ENCODE measurements at places on chromosomes 3 and 15. TPM values are rescaled to one million over a fixed set of nuclear protein-coding genes. Genes with fewer than 3 reads are reported as not detected.

GRCh38 chr15:66389098-66389858 lies 2.6 kb downstream of the MAP2K1 start:
- no peaks in the 10 kb centered on the region for H3K27me3 ChIP-seq
- peaks cover 8% of the 10 kb centered on the region for H3K36me3 ChIP-seq
- H3K4me1 ChIP-seq = peaks cover 13% of the 10 kb centered on the region
- no peak overlapping the region for H3K27ac ChIP-seq
- no peak for DNase-seq

ALG1L2 gene
- polyA plus RNA-seq = 0.67 TPM

CCR3 gene
- polyA plus RNA-seq = not detected

DNA sequence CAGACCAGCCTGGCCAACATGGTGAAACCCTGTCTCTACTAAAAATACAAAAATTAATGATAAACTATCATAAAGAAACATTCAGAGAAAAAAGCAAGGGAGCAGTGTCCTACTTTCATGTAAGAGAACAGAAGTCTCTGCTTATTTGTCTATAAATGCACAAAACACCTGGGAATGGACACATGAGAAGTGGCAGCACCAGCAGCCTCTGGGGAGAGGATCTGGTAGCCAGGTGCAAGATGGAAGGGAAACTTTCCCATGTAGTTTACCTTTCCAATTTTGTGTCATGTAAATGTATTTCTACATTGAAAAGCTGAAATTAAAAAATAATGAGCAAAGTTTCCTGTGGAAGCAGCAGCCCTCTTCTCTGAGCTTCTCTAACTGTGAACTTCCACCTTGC lies 18.8 kb downstream of the SCAP start:
- H3K36me3 ChIP-seq = peaks cover 4% of the 10 kb centered on the region
- no peak overlapping the region for H3K4me3 ChIP-seq
- no peaks in the 10 kb centered on the region for H3K27me3 ChIP-seq
- no peak for DNase-seq
- no peak overlapping the region for H3K27ac ChIP-seq

MAN2A2 gene
- polyA plus RNA-seq = 31.4 TPM

AQR gene
- 16.8 TPM for polyA plus RNA-seq

SYNPR gene
- polyA plus RNA-seq = not detected

DNA sequence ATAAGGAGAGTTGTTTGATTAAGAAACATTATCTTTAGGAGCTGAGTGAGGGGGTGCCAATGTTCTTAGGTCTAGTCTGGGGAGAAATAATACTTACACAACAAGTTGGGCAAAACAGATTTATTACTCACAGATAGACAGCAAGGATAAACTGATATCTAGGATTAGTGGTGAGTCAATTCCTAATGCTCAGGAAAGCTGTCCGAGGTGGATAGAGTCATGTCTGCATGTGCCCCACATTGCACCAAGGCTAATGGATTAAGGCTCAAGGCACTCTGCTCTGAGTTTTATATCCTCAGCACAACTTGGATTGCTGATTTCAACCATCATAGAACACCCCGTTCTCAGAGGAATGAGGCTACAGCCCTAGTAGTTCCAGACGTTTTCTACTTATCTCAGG lies 1042.3 kb downstream of the OTOL1 start:
- H3K27me3 ChIP-seq = no peaks in the 10 kb centered on the region
- no peak overlapping the region for H3K27ac ChIP-seq
- no peaks in the 10 kb centered on the region for H3K36me3 ChIP-seq
- no peak for DNase-seq
- no peak overlapping the region for H3K4me3 ChIP-seq

- H3K4me1 ChIP-seq = no peaks in the 10 kb centered on the region
- no peak for DNase-seq
- no peaks in the 10 kb centered on the region for H3K27me3 ChIP-seq
- H3K4me3 ChIP-seq = no peak overlapping the region
- H3K27ac ChIP-seq = no peak overlapping the region
- no peaks in the 10 kb centered on the region for H3K36me3 ChIP-seq
These were observed 222.9 kb downstream of the WDR72 start for GRCh38 chr15:53536479-53537120.

DNA sequence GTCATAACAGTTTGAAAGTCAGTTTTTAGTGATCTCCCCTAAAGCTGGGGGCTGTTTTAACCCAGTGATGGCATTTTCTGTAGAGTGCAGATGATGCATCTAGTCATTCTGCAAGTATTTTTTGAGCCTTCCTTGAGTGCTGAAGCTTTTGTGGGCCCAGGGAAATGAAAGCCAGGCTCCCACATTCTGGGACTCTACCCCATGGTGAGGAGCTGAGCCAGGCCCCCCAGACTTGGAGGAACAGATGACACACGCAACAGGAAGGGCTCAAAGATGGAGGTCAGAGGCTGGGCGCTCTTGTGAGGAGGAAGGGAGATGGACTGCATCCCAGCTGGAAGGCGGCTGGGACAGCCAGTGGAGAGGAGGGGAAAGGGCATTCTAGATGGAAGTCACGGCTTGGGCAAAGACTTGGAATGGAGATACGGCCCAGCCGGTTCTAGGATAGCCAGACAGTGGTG lies 40.8 kb downstream of the MRAS start:
- no peak for DNase-seq
- H3K4me3 ChIP-seq = no peak overlapping the region
- H3K27ac ChIP-seq = no peak overlapping the region
- H3K27me3 ChIP-seq = no peaks in the 10 kb centered on the region
- H3K36me3 ChIP-seq = no peaks in the 10 kb centered on the region

ABI3BP gene
- 259 TPM for polyA plus RNA-seq

GRCh38 chr3:111156517-111156916 lies 84.9 kb downstream of the NECTIN3 start:
- no peaks in the 10 kb centered on the region for H3K36me3 ChIP-seq
- DNase-seq = no peak
- H3K27ac ChIP-seq = no peak overlapping the region
- H3K4me1 ChIP-seq = no peaks in the 10 kb centered on the region
- no peaks in the 10 kb centered on the region for H3K27me3 ChIP-seq
- no peak overlapping the region for H3K4me3 ChIP-seq

DNA sequence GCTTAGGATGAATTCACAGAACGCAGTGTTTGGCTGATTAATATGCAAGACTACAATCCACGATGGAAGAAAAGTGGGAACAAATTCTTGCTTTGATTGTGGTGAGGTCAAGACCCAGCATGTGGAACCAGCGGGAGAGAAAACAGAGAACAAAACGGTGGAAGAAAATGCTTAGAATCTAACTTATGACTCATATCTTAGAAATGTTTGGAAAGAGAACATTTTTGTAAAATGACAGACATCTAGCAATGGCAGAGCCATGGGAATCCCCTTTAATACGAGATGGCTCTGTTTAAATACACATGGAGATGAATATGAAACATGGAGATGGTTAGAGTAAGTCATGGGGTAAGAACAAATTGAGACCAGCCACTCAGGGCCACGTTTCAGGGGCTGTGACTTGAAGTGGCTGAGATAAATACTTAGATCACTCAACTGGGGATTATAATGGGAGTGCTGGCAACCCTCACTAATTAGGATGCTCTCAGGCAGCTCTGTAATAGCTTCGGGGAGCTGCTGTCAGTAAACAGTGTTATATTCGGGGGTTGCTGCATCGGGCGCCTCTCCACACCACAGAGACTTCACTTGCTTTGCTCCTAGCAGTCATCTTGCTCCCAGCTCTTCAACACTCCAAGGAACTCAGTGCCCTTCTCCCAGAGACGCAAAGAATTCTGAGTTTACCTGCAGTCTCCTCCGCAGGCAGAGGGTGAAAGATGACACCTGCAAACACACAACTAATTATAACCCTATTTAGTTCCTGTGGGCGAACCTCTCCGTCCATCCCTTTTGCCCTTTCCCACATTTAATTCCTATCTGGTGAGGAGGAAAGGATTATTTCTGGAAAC lies 68.0 kb upstream of the ONECUT1 start:
- H3K4me3 ChIP-seq = no peak overlapping the region
- H3K36me3 ChIP-seq = no peaks in the 10 kb centered on the region
- H3K27ac ChIP-seq = no peak overlapping the region

- no peak for DNase-seq
- no peak overlapping the region for H3K4me3 ChIP-seq
- no peaks in the 10 kb centered on the region for H3K4me1 ChIP-seq
These were observed 14.9 kb downstream of the ATP11B start for GRCh38 chr3:182808041-182808770.

DNA sequence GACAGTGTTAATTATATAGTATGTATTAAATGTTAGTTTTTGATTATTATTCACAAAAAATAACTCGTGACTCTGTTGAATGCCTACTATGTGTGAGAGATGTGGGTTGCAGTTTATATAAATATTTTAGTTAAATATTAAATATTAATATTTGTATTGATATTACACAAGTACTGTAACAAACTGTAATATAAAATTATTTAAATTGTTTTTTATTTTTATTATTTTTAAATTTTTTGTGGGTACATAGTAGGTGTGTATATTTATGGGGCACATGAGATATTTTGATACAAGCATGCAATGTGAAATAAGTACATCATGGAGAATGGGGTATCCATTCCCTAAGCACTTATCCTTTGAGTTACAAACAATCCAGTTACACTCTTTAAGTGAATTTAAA lies 196.1 kb upstream of the ZNF717 start:
- no peaks in the 10 kb centered on the region for H3K4me1 ChIP-seq
- no peak overlapping the region for H3K4me3 ChIP-seq
- no peaks in the 10 kb centered on the region for H3K27me3 ChIP-seq
- H3K36me3 ChIP-seq = no peaks in the 10 kb centered on the region
- H3K27ac ChIP-seq = no peak overlapping the region

SAMD7 gene
- polyA plus RNA-seq = not detected

DNA sequence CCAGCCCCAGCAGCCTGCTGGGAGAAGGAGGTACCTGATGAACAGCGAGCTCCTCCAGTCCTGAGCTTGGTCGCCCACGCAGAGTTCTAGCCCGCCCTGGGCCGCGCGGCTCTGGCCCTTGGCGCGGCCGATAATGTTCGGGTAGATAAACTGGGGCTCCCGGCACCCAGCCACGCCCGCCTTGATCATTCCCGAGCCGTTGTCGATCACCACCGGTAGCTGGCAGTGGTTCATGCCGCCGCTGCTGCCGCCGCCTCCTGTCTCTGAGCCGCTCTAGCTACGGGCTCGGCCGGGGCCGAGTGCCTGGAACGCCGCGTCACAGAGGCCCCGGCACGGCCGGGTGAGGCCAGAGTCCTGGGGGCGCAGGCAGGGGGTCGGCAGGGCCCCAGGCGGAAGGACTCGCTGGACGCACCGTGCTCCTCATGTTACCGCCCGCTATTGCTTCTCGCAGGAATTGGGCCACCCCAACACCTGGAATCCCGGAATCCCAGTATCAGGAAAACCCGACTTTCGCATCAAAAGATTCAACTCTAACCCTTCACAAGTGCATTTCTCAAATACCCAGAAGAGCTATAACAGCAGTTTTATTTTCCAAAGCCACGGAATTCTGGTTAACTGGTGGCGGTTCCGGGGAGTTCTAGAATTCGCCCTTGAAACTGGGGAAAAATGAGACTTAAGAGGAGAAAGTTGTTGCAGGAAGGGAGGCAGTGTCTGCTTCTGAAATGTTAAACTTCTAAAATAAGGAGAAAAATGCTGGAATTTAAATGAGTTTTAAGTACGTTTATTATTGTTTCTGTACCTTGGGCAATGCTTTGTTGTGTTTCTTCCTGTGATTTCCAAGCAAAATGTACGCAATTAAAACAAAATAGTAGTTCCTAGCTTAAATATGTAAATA lies at the start of gene ACTRT3:
Gene ACTRT3, minus strand, starts transcription at position 275 of the 895 bp plus-strand sequence. Its CDS starts 41 bp downstream, at position 234.
- H3K27ac ChIP-seq = peak within 1 kb of the TSS; percentile 91
- H3K4me1 ChIP-seq = peaks cover 8% of the 10 kb centered on the region
- no peaks in the 10 kb centered on the region for H3K27me3 ChIP-seq
- peak within 1 kb of the TSS; percentile 57 for H3K4me3 ChIP-seq
- DNase-seq = peak; percentile 77

GRCh38 chr15:64019764-64020163 lies 26.5 kb downstream of the DAPK2 start:
- no peak overlapping the region for H3K27ac ChIP-seq
- H3K4me3 ChIP-seq = no peak overlapping the region
- H3K4me1 ChIP-seq = no peaks in the 10 kb centered on the region
- H3K36me3 ChIP-seq = no peaks in the 10 kb centered on the region
- no peak for DNase-seq

DISP2 gene
- polyA plus RNA-seq = 2.1 TPM

PLSCR5 gene
- polyA plus RNA-seq = not detected

- DNase-seq = no peak
- H3K4me1 ChIP-seq = no peaks in the 10 kb centered on the region
- H3K4me3 ChIP-seq = no peak overlapping the region
- H3K36me3 ChIP-seq = peaks cover 18% of the 10 kb centered on the region
- H3K27me3 ChIP-seq = no peaks in the 10 kb centered on the region
These were observed 253.2 kb downstream of the BBX start for GRCh38 chr3:107775974-107776373.

DNA sequence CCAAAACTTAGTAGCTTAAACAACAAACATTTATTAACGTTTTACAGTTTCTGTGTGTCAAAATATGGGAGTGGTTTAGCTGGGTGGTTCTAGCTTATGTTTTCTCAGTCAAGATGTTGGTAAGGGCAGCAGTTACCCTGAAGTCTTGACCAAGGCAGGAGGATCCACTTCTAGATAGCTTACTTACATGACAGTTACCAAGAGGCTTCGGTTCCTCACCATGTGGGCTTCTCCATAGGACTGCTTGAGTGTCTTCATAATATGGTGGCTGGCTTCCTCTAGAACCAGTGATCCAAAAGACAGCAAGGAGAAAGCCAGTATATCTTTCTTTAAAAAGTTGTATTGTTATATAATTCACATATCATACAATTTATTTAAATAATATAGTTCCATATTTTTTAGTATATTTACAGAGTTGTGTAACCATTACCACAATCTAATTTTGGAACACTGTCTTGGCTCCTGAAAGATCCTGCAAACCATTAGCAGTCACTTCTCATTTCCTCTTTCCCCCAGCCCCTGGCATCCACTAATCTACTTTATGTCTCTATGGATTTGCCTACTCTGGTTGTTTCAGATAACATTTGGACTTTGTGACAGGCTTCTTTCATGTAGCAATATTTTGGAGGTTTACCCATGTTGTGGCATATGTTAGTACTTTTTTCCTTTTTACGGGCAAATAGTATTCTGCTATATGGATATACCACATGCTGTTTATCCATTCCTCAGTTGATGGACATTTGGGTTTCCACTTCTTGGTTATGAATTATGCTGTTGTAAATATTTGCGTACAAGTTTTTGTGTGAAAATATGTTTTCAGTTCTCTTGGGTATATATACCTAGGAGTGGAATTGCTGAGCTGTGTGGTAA lies 33.3 kb downstream of the MAPK6 start:
- peaks cover 41% of the 10 kb centered on the region for H3K36me3 ChIP-seq
- no peaks in the 10 kb centered on the region for H3K27me3 ChIP-seq
- no peak overlapping the region for H3K4me3 ChIP-seq
- no peak overlapping the region for H3K27ac ChIP-seq
- peak; percentile 12 for DNase-seq

GRCh38 chr15:81747482-81747881 lies 298.3 kb downstream of the MEX3B start:
- no peaks in the 10 kb centered on the region for H3K36me3 ChIP-seq
- no peak overlapping the region for H3K27ac ChIP-seq
- no peak overlapping the region for H3K4me3 ChIP-seq
- H3K4me1 ChIP-seq = peaks cover 29% of the 10 kb centered on the region
- peak; percentile 52 for DNase-seq

GRCh38 chr3:186599142-186599784 lies 13.6 kb upstream of the AHSG start:
- no peaks in the 10 kb centered on the region for H3K4me1 ChIP-seq
- no peaks in the 10 kb centered on the region for H3K36me3 ChIP-seq
- H3K27me3 ChIP-seq = peaks cover 4% of the 10 kb centered on the region
- no peak for DNase-seq

GRCh38 chr3:174784206-174784934 lies 74.8 kb upstream of the NAALADL2 start:
- H3K4me3 ChIP-seq = no peak overlapping the region
- no peak overlapping the region for H3K27ac ChIP-seq
- H3K4me1 ChIP-seq = no peaks in the 10 kb centered on the region
- no peaks in the 10 kb centered on the region for H3K36me3 ChIP-seq
- no peak for DNase-seq
